Nephron progenitor cell (in vitro differentiated cells): ENCODE measurements at places on chromosomes 2 and 18.
A peak's percentile ranks its signal among the peaks of the same experiment; 100 is the strongest.

DNA sequence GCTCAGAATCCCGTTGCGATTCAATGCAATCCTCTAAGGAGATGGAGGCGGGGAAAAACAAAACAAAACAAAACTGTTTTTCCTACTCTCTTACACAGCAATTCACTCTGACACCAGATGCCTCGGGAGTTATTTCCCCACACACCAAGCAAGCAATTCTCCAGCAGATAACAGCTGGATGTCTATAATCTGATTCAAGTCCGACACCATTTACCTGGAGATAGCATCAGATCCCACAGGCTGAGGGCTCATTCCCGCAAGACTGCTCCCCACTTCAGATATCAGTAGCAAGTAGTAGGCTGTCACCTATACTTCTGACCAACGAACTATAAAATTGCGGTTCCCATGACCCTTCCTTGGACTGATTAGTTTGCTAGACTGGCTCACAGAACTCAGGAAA, 58.7 kb downstream of the DTNB start:
- no peak for DNase-seq

DNA sequence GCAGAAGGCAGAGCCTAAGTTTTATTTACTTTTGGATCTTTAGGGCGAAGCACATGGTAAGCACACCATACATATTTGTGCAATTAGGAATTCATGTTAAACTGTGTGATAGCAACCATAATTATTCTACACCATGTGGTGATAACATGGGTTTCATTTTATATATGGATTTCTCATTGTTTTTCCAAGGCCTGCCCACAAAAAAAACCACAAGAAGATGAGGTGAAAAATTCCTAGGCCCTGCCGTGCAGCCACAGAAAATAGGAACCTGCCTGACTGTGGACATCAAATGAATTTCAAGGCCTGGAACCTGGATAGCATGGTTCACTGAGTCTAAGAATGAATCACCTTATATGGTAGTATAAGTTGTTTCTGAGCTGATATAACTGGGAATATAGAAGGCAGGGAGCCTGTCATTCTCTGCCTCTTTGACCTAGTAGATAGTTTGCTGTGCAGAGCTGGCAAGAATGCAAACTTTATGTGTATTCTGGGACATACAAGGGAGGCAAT, 22.4 kb upstream of the SSB start:
- DNase-seq: no peak

DNA sequence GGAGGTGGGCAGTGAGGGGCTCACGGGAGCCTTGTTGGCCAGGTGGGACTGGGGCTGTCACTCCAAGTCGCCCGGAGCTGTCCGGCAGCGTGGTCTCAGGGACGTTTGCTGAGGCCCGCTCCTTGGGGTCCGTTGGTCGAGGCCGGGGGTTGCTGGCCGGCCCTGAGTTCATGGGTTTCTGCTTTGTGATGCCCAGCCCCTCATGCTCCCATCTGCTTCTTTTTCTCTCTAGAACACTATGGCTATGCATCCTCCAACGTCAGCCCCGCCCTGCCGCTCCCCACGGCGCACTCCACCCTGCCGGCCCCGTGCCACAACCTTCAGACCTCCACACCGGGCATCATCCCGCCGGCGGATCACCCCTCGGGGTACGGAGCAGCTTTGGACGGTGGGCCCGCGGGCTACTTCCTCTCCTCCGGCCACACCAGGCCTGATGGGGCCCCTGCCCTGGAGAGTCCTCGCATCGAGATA, 14.5 kb downstream of the NFATC1 start:
- no peak for DNase-seq

GRCh38 chr2:187438455-187438854, 9.6 kb downstream of the CALCRL start:
- no peak for DNase-seq

DNA sequence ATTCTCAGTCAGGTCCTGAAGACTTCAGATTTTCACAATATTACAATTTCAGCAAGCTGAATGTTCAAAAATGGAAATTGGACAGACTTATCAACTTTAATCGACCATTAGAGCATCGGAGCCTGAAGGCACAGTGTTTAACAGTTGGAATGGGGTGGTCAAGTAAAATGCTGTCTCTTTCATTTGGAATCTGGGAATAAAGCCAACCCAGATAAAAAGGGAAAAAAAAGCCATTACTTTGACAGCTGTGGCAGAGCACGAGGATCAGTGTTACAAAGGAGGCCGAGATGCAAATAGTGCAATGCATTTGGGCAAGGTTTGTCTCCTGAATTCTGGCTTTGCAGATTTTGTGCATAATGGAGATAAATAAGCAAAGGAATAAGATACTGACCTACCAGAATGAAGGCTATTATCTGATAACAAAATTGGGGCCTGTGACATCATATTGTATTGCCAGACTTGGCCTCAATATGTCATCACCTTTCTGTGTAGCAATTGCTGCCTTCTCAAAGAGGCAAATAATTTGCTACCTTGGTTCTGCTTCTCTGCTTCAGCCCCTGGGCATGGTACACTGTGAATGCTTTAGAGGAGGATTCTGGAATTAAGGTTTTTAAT, 277.5 kb upstream of the KLHL29 start:
- no peak for DNase-seq

DNA sequence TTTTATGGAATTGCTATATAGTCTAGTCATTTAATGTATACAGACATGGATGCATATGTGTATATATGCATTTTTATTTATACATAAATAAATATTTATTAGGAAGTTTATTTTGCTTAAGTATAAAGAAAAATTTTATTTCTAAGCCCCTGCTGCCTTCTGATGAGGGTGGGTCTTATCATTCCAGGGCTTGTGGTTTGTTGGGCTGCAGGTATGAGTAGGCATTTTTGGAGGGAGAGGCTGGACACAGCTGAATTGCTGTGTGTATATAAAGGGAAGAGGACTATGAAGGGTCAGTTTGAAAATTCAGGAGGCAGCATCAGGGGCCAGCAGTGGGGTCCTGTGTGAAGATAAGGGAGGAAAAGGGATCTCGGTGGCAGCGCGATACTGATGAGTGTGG, 189.4 kb downstream of the TMEM182 start:
- no peak for DNase-seq

GRCh38 chr2:13034861-13035260, 318.1 kb downstream of the TRIB2 start:
- DNase-seq: no peak

GRCh38 chr18:75344615-75345014, 82.9 kb downstream of the SMIM21 start:
- no peak for DNase-seq

GRCh38 chr18:62809900-62810299, 94.6 kb downstream of the PHLPP1 start:
- DNase-seq: no peak

GRCh38 chr2:10922307-10923007, 10.7 kb downstream of the KCNF1 start:
- DNase-seq: no peak

- no peak for DNase-seq
Measured at GRCh38 chr2:109529532-109530449, 84.0 kb downstream of the SEPTIN10 start.

DNA sequence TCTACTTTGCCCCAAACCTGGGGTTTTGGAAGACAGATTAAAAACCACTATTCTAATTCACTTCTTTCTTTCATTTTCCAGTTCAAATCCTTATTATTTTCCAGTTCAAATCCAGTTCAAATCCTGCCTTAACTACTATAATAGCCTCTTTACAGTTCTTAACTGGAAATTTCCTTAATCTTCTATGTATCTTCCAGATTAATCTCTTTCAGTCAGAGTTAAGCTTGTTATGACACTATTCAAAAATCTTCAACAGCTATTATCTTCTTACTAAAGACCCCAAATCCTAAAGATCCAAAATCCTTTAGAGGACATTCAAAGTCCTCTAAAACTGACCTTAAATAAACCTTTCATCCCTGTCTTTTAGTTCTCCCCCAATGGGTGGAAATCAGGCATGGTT, 30.1 kb downstream of the EIF2AK3 start:
- no peak for DNase-seq

GRCh38 chr2:230007931-230008707, 60.6 kb downstream of the SLC16A14 start:
- DNase-seq: peak; percentile 77

DNA sequence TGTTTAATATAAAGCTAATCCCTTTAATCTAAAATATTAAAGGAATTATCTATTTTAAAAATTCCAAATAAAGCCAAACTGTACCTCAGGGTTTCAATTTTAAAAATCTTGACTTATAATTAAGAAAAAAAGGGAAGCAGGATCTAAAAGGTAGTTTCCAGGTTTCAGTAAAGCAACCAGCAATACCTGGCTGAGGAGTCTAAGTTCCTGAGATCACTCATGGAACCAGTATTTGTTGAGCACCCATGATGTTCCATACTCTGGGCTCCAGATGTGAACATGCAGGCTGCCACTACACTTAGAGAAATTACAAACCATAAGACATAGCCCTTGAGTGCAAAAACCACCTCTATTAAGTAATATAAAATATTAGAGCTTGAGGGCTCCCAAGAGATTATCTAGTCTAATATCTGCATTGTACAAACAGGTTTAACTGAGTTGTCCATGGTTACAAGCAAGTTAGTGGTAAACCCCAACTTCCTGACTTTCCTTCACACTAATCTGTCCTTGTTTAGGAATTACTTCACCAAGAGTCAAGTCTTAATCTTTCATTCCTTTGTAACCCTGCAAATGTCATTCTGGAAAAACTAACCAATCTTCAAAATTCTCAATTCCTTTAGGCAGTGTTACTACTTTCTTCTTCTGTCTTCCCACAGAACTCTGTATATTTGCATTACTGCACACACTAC, 49.2 kb downstream of the CLASP1 start:
- DNase-seq: no peak

GRCh38 chr2:65413610-65414009, 18.8 kb downstream of the SPRED2 start:
- DNase-seq: no peak

DNA sequence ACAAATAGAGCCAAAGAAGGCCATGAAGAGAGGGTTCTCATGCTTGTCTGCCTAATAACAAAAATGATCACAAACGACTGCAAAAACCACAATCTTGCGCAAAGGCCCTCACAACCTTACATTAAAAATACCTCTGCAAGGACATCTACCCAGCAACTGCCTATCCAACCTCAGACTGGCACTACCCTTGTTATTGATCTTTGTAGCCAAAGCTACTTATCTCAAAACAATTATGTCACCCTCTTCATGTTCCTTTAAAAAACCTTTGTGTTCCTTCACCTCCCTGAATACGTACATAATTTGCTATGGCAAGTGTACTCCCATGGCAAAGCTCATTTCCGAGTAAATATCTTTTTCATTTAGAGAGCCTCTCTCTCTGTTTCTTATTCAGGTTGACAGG, 44.1 kb downstream of the TMEM163 start:
- no peak for DNase-seq

DNA sequence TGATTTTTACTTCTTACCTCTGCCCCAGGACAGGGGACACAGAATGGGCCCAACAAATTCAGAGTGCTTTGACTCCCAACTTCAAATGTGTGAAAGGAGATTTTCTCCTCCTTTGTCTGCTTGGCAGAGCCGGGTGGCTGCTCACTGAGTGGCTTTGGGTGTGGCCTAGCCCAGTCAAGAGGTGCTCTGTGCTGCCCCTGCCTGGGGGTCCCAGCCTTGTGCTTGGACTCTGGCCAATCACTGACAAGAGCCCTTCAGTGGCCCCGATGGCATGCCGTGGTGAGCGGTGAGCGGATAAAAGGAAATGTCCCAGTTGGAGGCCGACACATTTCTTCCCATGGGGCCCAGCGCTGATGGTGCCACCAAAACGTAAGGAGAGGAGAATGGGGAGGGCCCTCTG, 259.2 kb downstream of the CELF4 start:
- DNase-seq: no peak
